ENCODE measurements at places on chromosomes 2 and 18. TPM values are rescaled to one million over a fixed set of nuclear protein-coding genes. Genes with fewer than 3 reads are reported as not detected.

GRCh38 chr2:177340158-177340557 lies 52.4 kb upstream of the AGPS start:
- no peak for DNase-seq

The CNDP1 gene
- not detected for total RNA-seq

GRCh38 chr2:220220009-220220408 lies 592.6 kb downstream of the SLC4A3 start:
- no peak for DNase-seq

DNA sequence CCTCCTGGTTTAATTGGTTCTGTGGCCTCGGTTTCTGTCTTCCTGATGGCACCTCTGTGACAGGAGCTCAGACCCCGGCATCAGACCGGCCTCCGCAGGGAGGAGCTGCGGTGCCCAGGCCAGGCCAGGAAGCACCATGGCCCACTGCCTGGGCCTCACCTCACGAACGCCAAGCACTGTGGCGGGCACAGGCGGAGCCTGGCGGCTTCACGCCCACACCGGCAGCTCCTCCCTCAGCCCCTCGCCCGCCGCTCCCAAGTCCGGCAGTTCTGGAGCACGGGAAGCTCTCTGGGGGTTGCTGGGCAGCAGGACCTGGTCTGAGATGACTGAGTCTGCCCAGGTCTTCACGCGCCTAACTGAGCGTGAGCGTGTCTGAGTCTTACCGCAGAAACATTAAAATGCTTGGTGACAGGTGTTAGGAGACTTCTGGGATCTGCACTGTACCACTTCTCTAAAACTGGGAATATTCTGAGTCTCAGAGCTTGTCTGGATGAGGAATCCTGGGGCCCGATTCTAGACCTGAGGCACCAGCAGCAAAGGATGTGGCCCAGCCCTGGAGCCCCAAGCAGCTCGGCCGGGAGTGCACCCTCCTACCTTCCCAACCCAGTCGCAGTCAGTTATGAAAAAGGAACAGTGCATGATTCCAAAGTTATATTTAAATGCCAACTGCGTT lies 21.9 kb downstream of the RTP5 start:
- DNase-seq: no peak

- DNase-seq: no peak
These were observed 969.7 kb downstream of the DCDC2C start for GRCh38 chr2:4673025-4673489.

GRCh38 chr2:237995036-237995435 lies 28.2 kb downstream of the UBE2F start:
- peak; percentile 32 for DNase-seq

The TRPM8 gene
- not detected for total RNA-seq

Data from tongue (tissue), 3 donors.